ENCODE measurements at places on chromosomes 5 and 9. TPM values are rescaled to one million over a fixed set of nuclear protein-coding genes. Genes with fewer than 3 reads are reported as not detected.

The ADGRV1 gene
- 2.1 TPM for polyA plus RNA-seq

The ZNF462 gene
- polyA plus RNA-seq: 2.5 TPM

The TMEM174 gene
- not detected for polyA plus RNA-seq

GRCh38 chr9:84620338-84620737, 49.2 kb upstream of the NTRK2 start:
- no peak for DNase-seq

DNA sequence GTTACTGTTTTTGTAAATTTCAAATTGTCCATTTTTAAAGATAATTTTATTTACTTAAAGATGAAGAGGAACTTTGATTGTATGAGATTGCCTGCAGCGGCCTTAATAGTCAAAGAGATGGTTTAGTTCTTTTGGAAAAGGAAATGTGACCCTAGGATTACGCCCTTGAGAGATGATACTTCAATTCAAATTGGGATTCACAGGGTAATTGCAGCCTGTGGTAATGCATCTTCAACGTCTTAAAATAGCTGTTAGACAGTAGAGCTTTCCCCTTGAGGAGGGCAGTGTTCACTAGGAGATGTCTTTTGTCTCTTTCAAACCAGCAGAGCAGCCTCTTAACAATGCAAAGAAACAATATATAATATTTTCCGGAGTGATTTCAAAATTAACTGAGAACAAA, 127.1 kb downstream of the TAF11L14 start:
- no peak for DNase-seq

The ORM2 gene
- polyA plus RNA-seq: not detected

The IL4 gene
- polyA plus RNA-seq: not detected

DNA sequence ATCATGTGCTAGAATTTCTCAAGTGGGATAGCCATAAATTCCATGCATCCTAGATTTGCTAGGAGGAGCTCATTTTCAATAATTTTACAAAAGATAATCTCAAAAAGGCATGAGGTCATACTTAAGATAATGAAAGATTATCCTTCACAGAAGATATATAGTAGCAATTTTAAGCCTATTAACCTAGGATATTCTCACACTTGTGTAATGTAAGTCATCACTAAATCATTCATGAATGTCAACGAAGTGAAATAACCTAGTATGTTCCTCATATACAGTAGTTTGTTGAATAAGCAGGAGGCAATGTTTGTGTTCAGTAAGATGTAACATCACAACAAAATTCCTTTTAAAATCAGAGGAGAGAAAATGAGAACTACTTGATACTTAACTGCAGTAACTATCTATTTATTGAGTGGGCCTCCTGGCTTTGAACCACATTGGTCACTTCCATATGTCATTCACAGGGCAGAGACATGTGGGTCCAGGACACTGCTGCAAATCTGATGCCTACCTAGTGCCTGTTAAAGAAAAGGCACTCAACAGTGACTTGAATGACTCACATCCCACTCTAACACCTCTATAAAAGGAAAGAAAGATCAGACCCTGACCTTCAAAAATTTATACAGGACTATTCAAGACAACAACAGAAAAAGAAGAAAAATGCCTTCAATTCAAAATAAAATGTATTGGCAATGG, 8.2 kb downstream of the LIFR start:
- DNase-seq: no peak

DNA sequence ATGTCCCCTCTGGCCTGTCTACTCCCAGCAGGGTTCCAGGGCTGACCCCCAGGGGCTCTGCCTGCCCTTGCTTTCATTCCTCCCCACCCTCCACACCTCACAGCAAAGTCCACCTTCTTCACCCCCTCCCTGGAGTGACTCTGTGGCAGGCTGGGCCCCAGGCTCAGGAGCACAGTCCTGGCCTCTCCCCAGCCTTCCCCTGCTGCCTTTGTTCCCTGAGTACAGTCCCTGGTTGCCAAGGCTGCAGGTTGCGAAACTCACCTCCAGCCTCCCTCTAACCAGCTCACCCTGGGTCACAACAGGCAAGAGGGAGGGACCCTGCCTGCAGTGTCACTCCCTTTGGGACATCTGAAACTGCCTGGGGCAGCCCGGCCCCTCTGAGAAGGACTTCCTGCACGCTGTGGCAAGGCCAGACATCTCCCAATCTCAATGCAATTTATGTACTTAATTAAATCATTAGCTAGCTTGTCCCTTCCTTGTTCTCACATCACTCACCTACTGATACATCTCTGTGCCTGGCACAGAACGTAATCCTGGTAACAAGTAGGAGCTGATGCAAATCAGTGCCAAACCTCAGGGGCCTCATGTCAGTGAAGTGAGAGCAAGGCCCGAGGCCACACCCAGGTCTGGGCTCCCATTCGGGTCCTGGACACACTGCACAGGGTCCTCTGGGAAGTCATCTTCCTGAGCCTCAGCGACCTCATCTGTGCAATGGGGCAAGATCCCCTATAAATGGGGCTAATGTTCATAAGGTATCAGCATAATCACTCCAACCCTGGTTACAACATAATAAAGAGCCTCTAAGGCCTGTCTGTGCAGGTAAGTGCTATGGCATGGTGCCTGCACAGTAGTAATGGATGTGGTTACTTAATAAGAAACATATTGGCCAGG, 27.3 kb upstream of the TRIM14 start:
- no peak for DNase-seq

The IRX2 gene
- polyA plus RNA-seq: 0.03 TPM

GRCh38 chr5:151123897-151124751, 33.5 kb downstream of the ANXA6 start:
- DNase-seq: peak; percentile 82

GRCh38 chr9:125494653-125494915, 212.4 kb downstream of the MAPKAP1 start:
- DNase-seq: no peak

- DNase-seq: no peak
Measured at GRCh38 chr5:59483971-59484472, 409.5 kb downstream of the PDE4D start.

DNA sequence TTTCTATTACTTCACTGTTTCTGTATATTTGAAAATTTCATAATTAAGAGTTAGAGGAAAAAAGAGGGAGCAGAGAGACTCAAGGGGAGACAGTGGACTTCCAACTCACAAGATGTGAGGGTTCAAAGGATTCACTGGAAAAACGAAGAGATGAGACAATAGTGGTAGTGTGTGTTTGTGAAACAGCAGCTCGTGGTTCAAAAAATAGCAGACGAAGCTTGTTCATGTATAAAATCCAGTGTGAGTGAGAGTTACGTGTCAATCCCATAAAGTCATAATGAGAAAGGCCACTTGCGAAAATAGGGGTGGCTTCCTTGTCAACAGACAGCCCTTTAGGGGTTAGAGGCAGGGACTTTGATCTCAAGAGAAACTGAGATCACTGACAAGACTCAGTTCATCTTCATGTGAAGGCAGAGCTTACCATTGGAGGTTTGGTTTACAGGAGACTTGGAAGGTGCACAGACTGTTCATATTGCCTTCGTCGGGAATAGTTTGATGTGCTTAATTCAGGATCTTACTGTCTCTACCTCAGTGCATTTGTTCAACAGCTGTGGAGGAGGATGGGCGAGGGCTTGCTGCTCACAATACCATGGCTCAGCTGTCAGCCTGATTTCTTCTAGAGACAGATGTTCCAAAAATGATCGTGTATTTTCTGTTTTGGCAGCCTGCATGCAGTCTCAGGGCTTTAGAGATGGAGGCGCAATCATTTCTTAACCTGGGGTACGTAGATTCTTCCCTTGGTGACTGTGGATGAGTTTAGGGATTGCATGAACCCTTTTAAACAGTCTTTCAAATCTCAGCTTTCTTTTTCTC, 105.7 kb upstream of the KLF9 start:
- DNase-seq: no peak

- DNase-seq: no peak
Measured at GRCh38 chr5:91591076-91591475, 208.0 kb upstream of the ARRDC3 start.

The SNAPC3 gene
- polyA plus RNA-seq: 16.2 TPM
